ENCODE measurements at places on chromosomes 12 and 14.

GRCh38 chr12:70711831-70712230 lies 74.6 kb upstream of the PTPRB start:
- DNase-seq, result no peak

- no peak for DNase-seq
These were observed 12.6 kb downstream of the C12orf43 start for GRCh38 chr12:121003650-121004049.

GRCh38 chr12:57609781-57610553 lies 1.3 kb upstream of the ARHGEF25 start:
- no peak for DNase-seq

- DNase-seq, result no peak
These were observed 137.5 kb upstream of the RFLNA start for GRCh38 chr12:124157406-124157805.

GRCh38 chr12:96223411-96224218 lies 29.4 kb downstream of the ELK3 start:
- no peak for DNase-seq

DNA sequence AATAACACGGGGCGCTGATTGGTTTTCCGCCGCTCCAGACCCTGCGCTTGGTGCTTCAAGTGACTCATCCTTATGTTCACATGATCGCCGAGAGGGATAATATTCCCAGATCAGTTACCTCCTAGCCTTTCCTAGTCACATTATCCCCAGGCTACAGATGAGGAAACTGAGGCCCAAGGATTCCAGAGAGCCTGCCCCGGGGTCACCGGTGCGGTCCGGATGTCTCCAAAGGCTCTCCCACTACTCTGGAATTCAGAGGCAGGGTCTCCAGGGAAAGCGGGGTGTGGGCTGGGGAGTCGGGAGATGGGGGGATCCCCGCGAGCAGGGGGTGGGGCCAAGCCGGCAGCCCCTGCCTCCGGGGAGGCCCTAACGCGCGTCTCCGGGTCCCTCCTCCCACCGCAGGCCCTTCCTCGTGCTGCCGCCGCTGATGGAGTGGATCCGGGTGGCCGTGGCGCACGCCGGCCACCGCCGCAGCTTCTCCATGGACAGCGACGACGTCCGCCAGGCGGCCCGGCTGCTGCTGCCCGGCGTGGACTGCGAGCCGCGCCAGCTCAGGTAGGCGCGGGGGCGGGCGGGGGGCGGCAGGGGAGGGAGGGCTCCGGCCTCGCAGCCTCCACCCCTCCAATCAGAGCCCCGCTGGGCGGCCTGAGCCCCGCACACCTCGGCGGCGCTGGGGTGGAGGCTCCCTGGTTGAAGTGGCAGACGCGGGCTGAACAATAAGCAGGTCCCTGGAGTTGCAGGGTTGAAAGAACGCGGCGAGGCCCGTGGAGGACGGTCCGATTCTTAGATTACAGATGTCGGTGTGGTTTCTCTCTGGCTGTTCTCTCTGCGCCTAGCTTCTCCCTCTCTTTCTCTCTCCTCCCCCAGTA lies 104.6 kb upstream of the PWP1 start:
- DNase-seq, result no peak

DNA sequence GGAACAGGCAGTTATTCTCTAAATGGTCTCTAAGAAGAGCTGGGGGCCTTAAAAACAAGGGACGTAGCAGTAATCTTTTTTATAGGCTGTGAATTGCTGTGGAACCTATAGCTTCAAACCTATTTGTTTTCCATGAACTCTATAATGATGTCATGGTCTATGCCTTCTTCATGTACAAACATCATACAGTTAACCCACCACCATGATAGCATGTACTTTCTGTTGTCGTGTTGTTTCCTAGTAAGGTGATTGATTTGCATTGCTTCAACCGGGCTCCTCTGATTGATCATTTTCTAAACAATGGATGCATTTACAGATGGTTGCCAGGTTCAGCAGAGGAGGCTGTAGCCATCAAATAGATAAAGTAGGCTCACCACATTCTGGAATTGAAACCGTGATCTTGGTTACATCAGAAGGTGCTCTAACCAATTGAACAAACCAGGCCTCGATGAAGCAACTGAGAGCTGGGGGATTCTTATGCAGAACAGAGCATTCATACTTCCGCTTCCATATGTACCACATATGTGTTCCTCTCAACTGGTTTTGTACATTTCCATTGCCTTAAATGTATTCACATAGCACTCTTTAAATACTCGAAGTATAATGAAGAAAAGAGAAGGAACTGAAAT lies 25.6 kb upstream of the PCNX1 start:
- DNase-seq, result no peak

GRCh38 chr12:18171571-18171970 lies 81.6 kb upstream of the RERGL start:
- DNase-seq, result no peak

GRCh38 chr14:98138666-98139065 lies 1133.3 kb downstream of the BCL11B start:
- peak; percentile 47 for DNase-seq

- no peak for DNase-seq
These were observed 44.9 kb downstream of the BICD1 start for GRCh38 chr12:32151552-32151951.

- no peak for DNase-seq
These were observed 37.2 kb downstream of the IFNG start for GRCh38 chr12:68122236-68122920.

DNA sequence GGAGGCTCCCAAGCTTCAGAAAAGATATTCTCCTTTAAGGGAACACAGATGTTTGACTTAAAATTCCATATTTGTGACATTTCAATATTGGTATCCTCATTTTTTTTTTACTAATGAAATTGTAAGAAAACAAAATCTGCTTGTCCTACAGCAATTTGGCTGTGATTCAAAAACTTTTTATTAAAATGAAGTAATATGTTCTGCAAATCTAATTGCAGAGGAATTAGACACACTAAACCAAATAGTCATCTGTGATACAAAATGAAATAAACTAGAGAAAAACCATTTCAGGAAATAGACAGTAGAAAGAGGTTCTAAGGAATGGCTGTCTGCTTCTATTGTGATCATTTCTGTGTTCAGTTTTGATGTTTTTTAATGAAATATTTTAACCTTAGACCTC lies 50.1 kb upstream of the HIF1A start:
- no peak for DNase-seq

Measured in erythroblast (primary cell).